ENCODE measurements at places on chromosomes 1 and 21.

DNA sequence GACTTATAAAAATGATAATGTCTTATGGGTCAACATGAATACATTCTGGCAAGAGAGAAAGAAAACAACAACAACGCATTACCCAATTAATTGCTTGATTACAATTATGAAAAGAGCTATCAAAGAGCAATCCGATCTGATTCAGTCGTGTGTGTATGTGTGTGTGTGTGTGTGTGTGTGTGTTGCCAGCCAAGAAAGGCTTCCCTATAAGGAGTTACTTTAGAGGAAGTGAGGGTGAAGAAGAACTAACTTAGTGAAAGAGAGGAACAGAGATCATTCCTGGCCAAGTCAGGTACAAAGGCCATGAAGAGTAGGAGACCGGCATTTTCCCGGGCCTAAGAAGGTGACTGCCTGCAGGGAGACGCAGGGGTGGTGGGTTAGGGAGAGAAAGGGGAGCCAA, 9.4 kb downstream of the TMEM35B start:
- DNase-seq = no peak

GRCh38 chr1:203028784-203029553, 2.7 kb downstream of the PPFIA4 start:
- DNase-seq = no peak

GRCh38 chr1:234655328-234656069, 45.5 kb upstream of the IRF2BP2 start:
- DNase-seq = no peak

- no peak for DNase-seq
These were observed 171.1 kb downstream of the RHOU start for GRCh38 chr1:228906223-228906860.

GRCh38 chr21:18117176-18117575, 127.5 kb upstream of the CHODL start:
- DNase-seq = no peak

GRCh38 chr1:3026581-3027391, 5.5 kb downstream of the ACTRT2 start:
- DNase-seq = no peak

GRCh38 chr1:43986712-43987111, 4.7 kb upstream of the CCDC24 start:
- no peak for DNase-seq

DNA sequence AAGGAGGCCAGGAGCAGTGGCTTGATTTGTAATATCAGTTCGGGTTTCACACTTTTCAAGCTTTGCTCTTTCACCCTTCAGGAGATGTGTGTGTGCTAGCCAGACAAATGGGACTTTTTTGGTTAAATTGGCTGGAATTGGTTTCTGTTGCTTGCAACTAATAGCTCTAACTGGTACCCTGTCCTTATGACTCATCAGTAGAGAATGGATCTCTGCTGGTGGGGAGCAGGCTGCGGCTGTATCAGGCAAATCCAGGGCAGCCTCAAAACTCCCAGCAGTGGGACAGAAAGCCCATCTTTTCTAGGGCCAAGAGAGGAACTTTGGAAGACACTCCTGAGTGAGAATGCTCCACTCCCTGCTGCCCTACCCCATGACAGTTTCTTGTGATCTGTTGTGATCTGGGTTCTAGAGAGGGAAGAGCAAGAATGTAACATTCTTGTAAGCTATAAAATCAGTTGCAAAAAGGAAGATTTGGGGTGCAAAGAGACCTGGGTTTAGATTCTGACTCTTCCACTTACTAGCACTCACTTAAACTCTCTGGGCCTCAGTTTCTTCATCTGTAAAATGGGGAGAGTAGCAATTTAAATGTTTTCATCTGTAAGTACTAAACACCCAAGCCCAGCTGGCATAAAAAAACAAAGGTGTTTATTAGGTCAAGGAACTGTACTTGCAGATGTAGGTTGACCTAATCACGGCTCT, 257.0 kb upstream of the TMEM51 start:
- no peak for DNase-seq

DNA sequence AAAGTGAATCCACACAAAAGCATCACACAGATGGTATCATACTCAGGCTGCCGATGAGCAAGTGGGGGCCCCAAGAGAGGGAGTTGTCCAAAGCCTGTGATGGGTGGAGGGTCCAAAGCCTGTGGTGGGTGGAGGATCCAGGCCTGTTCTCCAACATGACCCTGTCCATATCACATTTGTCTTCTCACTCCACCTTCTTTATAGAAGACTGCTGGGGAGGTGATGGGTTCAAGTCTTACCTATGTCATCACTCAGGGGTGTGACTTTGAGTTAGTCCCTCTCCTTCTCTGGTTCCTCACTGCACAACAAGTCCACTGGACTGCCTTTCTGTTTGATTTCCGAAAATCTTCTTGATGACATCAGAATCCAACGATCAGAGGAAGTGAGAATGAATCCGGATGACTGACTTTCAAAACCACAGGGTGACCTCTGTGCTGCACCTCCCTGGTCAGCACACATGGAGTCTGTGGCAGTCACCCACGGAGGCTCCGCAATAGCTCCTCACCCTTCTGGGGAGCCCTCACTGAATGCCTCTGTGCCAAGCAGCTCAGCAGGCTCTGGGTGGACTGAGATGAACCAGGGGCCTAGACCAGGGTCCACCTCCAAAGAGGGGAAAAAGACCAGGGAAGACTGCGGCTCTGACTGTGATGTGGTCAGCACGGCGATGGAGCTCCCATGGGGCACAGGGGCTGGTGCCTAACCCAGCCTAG, 166.8 kb downstream of the HIVEP3 start:
- DNase-seq = peak; percentile 22

DNA sequence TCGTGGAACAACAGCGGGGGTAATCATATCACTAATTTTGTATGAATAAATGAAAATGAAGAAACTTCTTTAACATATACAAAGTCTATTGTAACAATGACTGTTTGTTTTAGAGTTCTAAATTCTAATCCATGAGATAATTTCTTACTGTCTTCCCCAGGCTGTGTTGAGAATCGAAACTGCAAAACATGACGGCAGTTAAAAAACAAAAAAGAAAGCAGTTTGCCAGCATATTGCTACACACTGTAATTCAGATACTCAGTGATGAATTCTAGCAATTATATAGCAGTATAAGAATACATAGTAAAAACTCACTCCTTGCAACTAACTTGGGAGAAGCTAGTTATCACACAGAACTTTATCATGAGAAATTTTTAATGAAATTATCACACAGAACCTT, 22.1 kb downstream of the INSL5 start:
- no peak for DNase-seq

DNA sequence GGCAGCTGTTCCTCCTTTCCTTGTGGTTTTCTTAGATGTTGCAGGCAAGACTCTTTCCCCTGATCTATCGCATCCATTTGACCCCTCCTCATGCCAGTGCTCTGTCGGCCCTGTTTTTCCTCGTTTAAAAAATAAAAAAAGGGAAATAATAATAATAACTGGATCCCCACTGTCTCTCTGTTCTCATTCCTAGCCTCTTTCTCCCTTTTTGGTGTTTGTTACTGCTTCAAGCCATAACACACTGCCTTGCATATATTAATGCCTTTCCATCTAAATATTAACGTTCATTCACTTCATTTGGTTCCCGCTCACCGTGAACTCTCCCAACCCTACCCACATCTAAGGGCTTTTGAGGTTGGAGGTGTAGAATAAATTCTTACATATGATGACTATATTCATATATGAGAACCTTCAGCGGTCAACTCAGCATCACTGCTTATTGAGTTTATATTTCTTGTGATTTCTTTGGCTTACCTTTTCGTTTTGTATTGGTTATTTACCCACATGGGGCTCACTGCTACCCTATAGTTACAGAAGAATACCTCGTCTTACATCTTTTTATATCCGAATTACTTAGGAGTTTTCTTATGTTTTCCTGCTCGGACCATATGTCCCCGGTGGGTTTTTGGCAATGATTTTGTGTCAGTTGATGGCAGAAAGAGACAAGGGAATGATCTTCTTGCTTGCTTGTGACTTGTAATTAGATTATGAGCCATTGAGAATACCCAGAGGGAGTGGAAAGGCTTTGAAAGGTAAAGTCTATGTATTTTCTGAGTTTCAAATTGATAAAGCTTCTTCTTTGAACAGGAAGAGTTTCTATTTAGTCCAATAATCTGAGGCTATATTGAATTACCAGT, 805 bp downstream of the ATG4C start:
- peak; percentile 51 for DNase-seq

DNA sequence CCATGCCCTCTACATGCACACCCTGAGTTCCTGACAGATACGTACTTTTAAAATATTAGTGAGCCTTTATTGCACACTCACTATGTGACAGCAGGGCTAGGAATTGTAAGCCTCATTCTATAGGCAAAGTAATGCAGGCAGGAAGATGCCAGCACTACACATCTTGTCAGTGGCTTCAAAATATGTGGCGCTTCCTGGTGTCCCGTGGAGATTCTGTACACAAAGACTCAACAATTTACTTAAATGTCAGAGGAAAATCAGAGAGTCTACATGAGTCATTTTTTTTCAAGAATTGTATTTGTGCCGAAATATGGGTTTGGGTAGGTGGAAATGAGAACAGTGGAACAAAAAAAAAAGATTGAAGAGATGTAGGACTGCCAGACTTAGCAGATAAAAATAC, 27.6 kb downstream of the RNASEL start:
- no peak for DNase-seq

DNA sequence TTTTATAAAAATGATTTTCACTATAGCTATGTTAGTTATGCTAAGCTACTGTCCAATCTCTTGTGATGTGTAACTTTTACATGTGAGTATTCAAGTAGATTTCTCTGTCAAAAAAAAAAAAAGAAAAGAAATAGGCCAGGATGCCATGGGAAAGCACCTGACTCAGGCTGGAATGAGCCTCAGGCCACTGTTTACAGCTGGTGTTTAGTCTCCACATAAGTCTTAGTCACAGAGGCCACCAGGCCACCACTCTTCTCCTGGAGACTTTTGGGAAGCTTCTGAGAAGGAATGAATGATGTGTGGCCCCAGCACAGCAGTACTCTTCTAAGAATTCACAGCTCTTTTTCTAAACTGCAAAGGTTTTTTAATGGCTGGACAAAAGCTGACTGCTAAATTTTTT, 48.9 kb downstream of the CHML start:
- DNase-seq = no peak

- no peak for DNase-seq
These were observed 221.1 kb downstream of the LMO4 start for GRCh38 chr1:87549738-87550137.

DNA sequence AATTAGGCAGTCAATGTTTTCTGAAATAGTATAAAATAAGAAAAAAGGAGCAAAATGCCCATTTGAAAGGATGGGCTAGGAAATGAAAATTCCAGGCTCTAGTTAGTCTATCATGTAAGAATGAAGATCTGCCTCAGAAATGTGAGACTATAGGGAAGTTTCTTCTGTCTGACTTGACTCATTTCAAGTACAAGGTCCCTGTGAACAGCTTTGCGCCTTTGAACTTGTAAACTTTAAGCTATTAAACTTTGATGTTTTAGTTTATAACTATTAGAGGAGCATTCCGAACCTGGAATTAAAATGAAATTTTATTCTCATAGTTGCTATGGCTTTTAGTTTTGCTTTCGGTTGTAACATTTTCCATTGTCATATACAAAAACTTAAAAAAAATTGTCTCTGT, 199.4 kb downstream of the RPS6KC1 start:
- no peak for DNase-seq

GRCh38 chr1:95085376-95085775, 12.6 kb upstream of the ALG14 start:
- DNase-seq = no peak

- no peak for DNase-seq
These were observed 71.0 kb upstream of the TRABD2B start for GRCh38 chr1:48068206-48068605.

GRCh38 chr1:23167353-23168078, 1.1 kb downstream of the LUZP1 start:
- peak; percentile 31 for DNase-seq

- DNase-seq = no peak
These were observed 3.2 kb downstream of the SLC6A17 start for GRCh38 chr1:110153407-110153950.
